ENCODE measurements at places on chromosomes 1 and 21.

- no peak for DNase-seq
Measured at GRCh38 chr21:45130324-45130774, 56.0 kb downstream of the ADARB1 start.

- DNase-seq = no peak
Measured at GRCh38 chr1:169043823-169044222, 62.7 kb upstream of the ATP1B1 start.

DNA sequence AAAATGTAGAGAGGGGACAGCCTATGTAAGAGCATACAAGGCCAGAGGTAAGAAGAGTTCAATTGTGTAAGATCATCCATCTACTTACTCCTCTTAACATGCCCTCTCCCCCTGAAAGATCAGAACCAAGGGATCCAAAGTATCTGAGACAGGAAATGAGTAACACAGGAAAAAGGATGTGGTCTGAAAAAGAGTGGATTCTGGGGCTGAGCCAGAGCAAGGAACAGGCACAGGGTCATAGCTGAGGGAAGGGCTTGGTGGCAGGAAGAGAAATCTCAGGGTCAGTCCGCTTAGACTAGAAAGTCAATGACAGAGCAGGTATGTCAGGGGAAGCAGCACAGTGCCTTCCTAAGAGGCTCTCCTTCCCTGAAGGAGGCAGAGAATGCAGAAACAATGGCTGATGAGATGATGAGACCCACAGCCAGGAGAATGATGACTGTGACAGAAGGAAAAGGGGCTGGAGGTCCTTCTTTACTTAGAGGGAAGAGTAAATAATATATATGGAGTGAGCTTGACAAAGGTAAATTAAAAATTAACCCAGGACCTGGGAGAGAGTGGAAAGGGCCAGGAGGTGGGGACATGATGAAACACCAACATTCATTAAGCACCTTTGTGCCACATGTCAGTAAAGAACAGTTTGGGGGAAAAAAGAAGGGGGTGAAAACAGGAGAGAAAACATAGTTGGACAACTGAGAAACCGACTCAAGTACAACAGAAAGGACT, 26.2 kb upstream of the A3GALT2 start:
- DNase-seq = no peak

DNA sequence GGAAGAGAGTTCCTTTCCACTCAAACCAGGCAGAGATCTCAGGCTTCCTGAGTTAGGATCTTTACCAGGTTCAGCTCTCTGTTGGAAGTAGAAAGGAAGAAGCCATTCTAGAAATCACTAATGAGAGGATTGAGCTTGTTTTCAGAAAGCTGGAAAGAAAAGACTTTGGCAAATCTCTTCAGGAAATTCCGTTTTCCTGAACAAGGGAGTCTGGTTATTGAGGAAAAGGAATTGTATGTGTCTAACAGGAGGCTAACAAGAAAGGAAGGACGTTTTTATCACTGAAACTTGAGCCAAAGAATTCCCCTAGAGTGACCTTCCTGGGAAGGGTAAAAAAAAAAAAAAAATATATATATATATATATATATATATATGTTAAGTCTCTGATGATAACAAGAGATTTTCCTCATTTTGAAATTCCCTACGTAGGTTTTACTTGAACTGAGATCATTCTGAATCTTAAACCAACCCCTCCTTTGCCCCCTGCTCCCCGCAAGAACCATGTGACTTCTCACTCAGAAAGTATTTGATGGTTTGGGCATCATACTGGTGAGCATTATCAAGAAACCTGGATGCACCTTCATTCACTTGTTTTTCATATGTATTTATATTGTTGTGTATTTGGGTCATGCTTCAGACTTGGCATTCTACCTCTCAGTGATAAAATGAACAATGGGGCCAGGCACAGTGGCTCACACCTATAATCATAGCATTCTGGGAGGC, 98.4 kb upstream of the BMP8A start:
- DNase-seq = no peak

GRCh38 chr1:219959540-219960203, 31.3 kb upstream of the SLC30A10 start:
- DNase-seq = no peak

- DNase-seq = no peak
Measured at GRCh38 chr21:43575473-43575844, 83.8 kb downstream of the HSF2BP start.

- no peak for DNase-seq
Measured at GRCh38 chr21:33997436-33997835, 75.9 kb upstream of the MRPS6 start.

DNA sequence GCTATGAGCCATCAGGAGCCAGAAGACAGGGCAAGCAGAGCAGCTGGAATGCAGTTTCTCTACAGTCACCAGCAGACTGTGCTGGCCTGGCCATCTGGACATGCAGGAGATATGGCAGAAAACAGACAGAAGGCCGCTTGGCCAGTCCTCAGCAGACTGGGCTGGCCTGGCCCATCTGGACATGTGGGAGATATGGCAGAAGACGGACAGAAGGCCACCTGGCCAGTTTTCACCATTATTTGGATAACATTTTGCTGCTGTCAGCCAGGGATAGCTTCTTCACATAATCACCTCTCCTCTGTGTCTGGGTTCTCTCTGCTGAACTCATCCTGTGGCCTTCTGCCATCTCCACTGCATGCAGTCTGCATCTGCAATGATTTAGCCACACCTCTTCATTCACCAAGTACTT, 25.0 kb upstream of the CACYBP start:
- DNase-seq = no peak

- no peak for DNase-seq
Measured at GRCh38 chr21:41766883-41767605, at the start of gene RIPK4. Gene RIPK4 (minus strand): TSS chr21:41767052. CDS start chr21:41767041, 11 bp downstream.

DNA sequence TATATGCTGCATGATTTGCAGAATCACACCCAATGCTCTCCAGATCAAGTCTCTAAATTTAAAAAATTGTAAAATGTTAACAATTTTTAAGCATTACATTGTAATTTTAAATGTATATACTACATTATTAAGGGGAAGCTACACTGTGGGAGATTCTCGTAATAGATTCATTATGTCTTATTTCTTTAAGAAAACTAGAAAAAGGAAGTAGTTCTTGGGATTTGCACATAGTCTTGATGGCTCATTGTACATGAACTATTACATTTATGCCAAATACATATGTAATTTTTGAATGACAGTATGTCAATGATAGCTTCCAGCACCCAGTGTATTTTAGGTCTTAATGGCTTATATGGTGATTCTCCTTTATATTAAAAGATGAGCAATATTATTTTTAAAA, 250.3 kb downstream of the PTPRC start:
- no peak for DNase-seq

DNA sequence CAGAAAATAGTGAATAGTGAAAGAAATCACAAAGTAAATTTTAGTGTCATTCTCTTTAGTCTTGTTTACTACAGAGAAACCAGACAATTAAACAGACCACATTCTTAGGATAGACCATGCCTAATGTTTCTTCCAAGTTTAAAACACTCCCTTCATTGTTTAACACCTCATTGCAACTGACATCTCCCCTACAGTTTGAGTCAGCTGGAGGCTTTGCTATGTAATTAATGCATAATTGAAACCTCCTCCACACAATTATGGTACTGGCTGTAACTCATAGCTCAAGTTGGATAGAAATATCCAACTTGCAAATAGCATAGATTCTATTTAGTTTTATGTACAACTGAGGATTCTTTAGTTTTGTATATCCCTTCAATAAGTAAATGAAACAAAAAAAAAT, 35.2 kb upstream of the B3GALT2 start:
- no peak for DNase-seq

All from activated B cell treated with CpG ODN at 0.5 μM for 24 hours (primary cell).